NCI-H1417 (cell line): ENCODE measurements at places on chromosomes 6 and 20.
A peak's percentile ranks its signal among the peaks of the same experiment; 100 is the strongest.

- peak; percentile 80 for DNase-seq
Observed at GRCh38 chr20:49384437-49385434, 97.7 kb downstream of the KCNB1 start.

DNA sequence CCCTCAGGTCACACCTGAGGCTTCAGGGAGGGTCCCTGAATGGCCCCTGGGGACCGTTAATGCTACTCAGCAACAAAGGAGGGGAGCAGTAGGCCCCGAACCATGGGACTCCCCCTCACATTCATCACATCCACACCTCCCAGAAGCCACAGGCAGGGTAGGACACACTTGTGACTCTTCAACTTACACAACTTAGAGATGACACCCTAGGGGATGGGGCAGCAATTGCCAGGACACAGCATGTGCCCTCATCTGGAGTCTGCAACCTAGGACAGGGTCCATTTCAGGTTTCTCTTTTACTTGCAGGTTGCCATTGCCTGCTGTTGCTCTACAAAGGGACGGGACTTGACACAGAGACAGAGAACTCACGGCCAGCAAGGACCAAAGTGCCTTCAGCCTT is 770 bp downstream of the ULBP3 start:
- DNase-seq = no peak

- DNase-seq = no peak
Observed at GRCh38 chr6:163753430-163753829, 338.9 kb downstream of the QKI start.

DNA sequence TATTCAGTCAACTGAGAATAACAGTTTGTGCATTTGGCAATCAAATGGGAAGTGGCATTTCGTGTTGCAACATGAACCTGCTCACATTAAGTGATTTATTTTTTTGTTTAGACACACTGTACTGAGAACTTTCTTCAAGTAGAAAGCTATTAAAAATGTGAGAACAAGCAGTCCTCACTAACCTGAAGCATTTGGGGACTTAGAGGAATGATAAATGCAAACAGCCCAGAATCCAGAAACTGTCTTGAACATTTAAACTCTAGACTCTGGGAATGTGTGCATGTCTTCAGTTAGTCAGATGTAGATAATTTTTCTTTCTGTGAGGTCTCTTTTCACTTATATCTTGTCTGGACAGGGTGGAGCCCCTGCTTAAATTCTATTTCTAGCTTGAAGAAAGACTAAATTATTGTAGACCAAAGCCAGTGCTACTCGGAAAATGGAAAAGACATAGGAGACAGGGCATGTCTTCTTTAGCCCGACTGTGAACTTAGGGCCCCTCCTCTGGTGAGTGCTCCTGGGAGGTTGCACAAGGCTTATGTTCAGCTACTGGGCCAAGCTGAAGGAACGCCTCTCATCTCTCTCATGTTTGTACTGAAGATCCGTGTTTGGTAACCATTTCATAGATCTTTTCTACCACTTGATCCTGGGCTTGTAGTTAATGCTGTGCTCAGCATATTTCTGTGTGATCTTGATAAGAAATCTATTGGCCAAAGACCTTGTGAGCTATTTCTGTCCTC is 70.1 kb downstream of the SLX4IP start:
- no peak for DNase-seq

- DNase-seq = no peak
Observed at GRCh38 chr6:139522511-139523220, 148.2 kb upstream of the CITED2 start.

- peak; percentile 14 for DNase-seq
Observed at GRCh38 chr20:17533396-17533795, 2.2 kb upstream of the BFSP1 start.

DNA sequence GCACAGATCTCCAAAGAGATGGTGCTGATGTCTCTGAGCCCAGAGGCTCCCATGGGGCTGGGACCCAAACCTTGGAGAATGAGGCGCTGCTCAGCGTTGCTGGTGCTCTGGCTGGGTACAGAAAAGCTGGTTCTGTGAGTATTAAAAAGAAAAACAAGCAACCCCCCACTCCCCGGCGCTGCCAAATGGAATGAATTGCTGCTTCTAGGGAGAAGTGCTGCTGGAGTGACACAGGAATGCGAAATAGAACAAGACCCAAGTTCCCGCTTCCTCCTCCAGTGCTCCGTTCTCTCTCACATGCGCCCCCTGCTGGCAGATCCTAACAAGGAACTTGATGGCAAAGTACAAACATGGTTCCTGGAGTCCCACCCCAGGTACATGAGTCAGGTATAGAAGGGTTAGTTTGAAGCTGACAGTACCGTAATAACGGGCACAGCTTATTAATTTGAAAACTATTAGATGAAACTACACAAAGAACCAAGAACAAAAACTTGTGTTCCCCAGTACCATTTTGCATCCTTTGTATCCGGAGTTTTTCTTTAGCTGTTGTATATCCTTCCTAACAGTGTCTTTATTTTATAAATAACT is 2.1 kb upstream of the DDX27 start:
- DNase-seq = peak; percentile 92

- no peak for DNase-seq
Observed at GRCh38 chr6:39470506-39470905, 148.0 kb upstream of the KCNK16 start.

DNA sequence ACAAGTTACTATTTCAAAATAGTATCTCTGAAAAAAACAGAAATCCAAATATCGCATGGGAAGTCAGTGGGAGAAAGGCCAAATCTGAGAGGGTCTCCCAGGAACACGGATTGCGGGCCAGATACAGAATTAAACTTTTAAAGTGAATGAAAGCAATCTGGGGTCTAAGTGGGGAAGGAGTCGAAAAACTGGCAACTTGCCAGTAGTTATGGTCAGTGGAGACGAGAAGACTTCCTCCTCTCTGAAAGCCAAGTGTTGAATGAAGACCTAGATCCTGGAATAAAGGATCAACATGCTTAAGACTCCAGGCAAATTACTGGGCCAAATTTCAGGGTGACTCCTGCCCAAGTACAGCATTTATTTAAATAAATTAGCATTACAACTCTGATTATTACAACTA is 123.6 kb downstream of the BFSP1 start:
- no peak for DNase-seq

DNA sequence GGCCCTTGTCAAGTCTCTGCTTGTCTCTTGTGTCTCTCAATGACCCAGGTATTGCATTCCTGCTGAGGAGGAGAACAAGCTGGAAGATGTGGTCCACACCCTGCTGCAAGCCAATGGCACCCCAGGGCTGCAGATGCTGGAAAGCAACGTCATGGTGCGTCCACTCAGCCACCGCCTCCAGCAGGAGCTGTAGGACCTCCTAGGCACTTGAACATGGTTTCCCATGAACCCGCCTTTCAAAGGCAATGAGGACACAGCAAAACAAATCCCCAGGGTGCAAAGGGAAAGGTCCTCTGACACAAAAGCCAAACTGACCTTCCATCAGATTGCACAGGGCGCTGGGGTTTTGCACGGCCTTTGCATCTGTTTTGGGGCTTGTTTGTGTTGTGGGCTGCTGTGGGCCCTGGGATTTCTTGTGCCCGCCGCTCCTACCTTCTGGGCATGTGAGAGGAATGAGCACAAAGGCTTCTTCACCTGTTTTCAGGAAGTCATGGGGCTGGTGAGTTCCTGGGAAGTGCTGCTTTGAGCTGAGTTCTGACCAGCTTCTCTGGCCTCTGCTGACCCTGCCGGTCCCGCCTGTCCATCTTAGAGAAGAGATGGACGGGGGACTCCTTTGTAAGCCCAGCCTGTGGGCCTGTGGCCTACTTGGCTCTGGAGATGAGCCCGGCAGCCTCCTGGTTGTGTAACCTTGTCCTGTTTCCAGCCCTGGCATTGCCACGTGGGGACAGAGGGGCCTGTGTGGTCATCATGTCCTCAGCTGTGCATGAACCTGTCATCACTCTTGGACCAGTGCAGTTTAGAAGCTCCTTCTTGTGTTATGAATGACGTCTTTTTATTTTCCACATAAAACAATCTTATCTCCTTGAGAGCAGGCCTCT is 151.3 kb downstream of the DTNBP1 start:
- no peak for DNase-seq

DNA sequence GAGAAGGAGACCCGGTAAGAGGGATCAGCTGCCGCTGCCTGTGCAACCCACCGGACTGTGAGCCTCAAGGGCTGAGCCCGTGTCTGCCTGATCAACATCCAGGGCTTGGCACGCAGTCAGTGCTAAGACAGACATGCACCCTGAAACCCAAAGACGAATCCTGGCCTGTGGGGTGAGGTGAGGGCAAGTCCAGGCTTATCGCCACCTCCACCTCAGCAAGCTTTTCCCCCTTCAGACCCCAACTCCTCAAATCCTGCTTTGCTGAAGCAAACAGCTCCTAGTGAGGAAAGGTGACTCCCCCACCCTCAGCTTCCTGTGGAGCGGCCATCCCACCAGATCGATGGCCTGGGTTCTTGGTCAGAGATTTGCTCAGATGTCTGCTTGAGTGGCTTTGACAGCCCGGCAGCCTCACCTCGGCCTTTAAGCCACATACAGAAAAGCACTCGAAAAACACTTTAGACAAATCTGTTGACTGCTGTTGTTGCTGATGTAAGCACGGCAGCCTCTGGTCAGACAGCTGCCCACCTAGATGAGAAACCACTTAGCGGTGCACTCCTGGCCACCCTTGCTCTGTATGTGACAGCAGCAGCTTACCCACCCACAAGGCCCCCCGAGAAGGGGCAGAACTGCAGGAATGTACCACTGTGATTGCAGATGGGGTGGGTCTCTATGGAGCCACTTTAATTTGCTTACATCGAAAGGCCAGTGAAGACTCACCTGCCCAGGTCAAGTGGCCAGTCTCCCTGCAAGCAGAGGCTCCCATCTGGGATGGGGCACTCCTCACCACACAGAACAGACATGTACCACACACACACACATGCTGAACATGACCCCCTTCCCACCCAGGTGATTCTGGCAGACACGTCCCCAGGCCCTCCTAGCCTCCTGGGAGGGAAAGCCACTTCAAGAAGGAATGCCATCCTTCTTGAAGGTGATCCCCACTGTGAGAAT is 14.8 kb downstream of the MTCH1 start:
- DNase-seq = no peak

- no peak for DNase-seq
Observed at GRCh38 chr20:4667371-4667773, 54.3 kb upstream of the PRND start.

DNA sequence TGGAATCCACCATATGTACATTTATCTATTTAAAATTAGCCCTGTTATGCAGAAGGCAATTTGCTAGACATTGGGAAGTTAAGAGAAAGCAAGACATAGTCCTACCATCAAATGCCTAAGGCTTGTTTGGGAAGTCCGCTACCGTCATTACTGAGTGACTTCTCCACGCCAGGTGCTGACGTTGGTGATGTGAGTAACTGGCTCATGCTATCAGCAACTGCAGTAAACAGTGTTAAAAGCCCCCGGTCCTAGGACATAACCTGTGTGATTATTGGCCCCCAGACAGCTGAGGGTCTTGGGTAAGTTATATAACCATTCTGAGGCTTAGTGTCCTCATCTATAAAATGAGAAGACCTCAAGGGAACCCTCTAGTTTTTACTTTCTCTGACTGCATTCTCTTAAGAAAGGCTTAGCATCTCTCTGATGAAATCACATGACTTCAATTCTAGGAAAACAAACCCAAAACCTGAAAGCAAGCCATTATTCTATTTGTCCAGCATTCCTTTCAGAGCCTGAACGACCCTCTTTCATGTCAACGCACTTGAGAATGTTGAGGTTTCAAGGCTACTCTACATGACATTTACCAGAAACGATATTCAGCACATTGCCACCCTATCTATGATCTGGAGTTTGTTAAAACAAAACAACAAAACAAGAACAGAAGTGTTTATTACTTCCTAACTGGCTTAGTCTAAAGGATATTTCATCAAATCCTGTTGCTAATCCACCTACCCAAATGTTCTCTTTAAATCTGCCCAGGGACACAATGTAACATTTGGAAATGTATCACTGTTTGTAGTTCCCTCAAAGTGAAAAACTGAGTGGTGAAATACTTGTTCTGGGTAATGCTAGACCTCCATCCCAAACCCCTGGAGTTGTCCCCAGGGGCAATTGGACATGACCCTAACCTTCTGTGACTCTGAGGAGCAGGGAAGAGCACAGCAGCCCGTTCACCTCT is 133.8 kb downstream of the BTBD3 start:
- DNase-seq = no peak

DNA sequence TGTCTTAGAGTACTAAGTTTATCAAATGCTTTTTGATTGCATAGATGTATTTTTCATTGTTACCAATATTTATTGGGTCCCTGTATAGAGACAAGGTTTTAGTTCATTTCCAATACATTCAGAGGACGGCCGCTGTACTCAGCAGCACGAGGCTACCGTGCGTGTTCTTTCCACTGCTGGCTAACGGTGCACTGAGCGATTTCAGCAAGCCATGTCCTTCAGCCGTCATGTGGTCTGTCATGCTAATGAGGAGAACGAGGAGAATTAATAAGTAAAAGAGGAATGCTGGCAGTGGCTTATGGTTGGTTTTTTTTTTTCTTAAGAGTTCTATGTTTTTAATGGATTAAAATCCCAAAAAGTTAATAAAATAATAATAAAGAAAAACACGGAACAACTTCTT is 253.6 kb downstream of the ARID1B start:
- DNase-seq = no peak

DNA sequence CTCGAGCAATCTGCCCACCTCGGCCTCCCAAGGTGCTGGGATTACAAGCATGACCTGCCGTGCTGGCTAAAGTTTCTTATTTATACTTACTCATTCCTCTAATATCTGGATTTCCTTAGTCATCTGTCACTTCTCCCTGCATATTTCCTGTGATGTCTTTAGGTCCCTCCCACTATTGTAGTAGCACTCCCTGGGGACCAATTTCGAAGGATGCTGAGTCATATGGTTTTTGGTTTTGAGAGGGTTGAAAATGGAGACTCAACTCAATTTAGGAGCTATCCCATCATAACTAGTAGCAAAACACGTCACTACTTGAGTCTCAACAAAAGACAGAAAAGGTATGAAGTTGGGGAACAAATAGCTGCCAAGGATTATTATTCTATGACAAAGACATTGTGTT is 20.2 kb downstream of the MCUR1 start:
- no peak for DNase-seq

DNA sequence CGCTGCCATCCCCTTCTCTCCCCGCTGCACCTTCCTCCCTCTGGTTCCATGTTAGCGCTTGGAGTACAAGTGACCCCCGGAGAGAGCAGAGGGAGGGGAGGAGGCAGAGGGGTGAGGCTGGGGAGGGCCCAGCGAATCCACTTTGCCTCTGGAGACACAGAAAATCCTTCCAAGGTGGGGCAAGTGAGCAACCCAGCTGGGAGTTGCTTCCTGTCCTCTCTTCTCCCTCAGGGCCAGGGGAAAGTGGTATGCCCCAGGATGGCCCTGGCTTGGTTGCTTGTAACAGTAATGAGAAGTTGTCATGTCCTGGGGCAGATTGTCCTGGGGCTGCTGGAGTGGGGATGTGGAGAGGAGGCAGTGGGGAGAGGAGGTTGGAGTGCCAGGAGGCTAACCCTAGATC is 691 bp upstream of the ANGPT4 start:
- no peak for DNase-seq
